ENCODE measurements at places on chromosomes 7 and 10.
A peak's percentile ranks its signal among the peaks of the same experiment; 100 is the strongest.

DNA sequence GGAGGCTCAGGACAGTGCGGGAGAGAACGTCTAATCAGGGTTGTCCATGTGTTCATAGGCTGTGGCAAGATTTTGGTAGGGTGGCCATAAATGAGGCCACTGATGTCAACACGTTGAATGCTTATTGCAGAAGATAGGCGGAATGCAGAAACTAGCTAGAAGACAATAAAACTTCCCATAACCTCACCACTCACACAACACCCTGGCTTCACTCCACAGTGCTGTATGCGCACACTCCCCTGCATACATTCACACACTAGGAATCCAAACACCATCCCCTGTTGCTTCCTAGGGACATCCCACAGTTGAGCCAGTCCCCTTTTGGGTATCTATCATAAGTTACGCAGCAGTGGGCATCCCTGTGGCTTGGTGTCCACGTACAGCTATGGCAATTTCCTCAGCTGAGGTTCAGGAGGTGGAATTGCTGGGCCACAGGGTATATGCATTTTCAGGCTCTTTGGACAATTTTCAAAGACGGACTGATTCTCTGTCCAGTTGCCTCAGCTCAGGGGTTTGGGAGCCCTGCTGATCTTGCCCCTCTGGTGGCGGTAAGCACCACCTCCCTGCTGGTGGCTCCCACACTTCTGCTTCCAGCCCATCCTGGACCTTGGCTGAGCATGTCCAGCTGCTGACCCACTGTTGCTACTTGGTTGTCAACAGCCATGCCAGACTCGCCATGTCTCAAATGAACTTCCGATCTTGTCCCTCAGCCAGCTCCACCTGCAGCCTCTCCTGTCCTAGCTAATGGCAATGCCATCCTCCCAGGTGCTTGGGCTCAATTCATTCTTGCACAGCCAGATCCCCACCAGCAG is 36.4 kb downstream of the CDH23 start:
- DNase-seq = no peak

DNA sequence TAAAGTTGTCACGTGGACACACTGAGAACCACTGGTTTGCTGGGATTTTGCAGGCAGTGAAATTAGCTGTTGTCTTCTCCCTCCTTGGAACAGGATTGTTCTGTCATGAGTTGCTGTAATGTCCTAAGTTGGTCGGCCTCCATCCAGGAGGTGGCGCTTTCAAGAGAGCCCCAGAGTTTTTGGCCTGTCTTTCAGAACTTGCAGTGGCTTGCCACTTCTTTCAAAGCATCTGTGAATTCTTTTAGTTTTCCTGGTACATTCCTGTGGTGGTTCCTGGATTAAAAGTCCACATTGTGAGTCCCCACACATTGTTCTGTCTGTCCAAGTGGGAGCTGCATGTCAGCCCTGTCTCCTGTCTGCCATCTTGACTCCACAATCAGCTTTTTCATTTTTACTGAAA is 133.8 kb downstream of the PON1 start:
- no peak for DNase-seq

GRCh38 chr10:120794390-120794789 is 56.8 kb upstream of the WDR11 start:
- DNase-seq = no peak

- DNase-seq = no peak
These were observed 108.0 kb upstream of the KMT2C start for GRCh38 chr7:152543799-152544198.

DNA sequence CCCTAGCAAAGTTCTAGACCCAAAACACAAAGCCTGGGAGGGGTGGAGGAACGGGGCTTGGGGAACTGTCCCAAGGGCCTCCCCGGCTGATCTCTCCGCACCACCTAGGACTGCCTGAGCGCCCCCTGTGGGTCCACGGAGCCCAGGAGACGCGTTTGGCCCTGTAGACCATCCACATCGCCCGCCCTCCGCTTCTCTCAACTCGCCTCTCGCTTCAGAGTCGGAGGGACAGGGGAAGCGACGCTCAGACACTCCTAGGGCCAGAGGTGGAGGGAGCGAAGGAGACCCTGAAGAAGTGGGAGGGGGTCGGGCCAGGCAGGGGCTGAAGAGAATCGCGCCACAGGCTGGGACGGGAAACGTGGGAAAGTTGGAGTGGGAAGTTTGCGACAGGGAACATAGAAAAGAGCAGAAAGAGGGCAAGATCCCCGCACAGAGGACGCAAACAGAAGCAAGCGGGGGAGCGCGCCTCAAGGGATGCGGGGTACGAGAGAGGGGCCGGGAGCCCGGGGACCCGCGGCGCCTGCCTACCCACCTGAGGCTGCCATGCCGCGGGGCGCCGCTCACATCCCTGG is 378 bp downstream of the PIK3AP1 start:
- peak; percentile 50 for DNase-seq

GRCh38 chr7:73828107-73828803 is 2.5 kb upstream of the CLDN4 start:
- DNase-seq = peak; percentile 23

- peak; percentile 7 for DNase-seq
These were observed 23.7 kb upstream of the TRPV6 start for GRCh38 chr7:142908921-142909890.

GRCh38 chr10:44832595-44833390 is 78.3 kb upstream of the TMEM72 start:
- DNase-seq = no peak

DNA sequence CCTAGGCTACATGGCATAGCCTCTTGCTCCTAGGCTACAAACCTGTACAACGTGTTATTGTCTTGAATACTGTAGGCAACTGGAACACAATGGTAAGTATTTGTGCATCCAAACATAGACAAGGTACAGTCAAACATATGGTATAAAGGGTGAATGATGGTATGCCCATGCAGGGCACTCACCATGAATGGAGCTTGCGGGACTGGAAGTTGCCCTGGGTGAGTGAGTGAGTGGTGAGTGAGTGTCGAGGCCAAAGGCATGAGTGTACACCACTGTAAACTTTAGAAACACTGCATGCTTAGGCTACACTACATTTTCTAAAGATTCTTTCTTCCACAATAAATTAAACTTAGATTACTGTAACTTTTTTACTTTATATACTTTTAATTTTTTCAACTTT is 165.7 kb downstream of the PARD3 start:
- no peak for DNase-seq

DNA sequence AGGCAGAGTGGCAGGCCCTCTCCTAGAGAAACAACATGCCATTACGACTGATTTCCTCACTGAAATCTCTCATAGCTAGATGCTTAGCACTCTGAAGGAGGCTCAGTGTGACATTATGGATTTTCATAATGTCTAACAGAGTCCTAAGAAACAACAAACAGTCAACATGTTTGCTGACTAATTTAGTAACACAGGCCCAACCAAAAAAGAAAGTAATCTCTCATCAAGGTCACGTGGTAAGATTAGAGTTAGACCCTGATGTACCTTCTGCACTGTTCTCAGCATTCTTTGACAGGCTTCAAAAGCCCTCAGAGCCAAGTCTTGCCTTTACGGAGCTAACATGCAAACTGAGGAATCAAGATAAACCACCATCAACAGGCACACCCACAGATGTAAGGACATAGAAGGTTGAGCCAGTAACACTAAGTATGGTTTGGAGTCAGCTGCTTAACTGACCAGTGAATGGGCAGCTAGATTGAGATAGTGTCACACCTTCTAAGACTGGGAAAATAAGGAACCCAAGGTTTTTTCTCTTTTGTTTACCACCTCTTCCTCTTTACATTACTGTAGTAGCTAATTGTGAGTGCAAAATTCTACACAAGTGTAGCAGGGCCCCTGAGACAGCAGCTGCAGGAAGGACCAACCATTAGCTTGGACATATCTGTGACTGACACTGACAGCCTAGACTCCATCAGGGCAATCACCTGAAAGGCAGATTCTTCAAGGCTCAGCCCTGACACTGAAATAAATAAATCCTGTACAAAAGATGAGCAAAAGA is 15.3 kb upstream of the KCNIP2 start:
- no peak for DNase-seq

GRCh38 chr7:117818232-117818631 is 55.0 kb downstream of the CTTNBP2 start:
- no peak for DNase-seq

- no peak for DNase-seq
These were observed 60.0 kb downstream of the CHN2 start for GRCh38 chr7:29254591-29254990.

GRCh38 chr10:75358835-75359421 is 42.6 kb downstream of the ZNF503 start:
- DNase-seq = no peak

GRCh38 chr7:106545275-106545674 is 115.7 kb downstream of the CCDC71L start:
- DNase-seq = no peak

DNA sequence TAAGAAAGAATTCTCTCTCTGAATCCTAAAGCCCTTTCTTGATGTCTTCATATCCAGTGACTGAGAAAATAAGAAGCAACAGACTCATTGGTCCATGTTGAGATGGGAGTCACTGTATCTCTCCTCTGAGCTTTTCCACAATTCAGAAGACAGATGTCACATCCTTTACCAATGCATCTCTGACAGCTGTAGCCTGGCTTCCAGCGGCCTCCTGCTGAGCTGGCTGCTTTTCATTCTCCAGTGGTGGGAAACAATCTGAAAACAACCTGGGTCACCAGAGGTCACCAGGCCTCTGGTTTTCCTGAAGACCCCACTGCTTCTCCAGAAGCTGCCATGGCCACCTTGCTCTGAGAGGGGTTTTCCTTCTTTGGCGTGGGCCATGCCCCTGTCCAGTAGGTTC is 18.3 kb upstream of the RPA3 start:
- DNase-seq = no peak

- DNase-seq = no peak
These were observed 391.8 kb downstream of the CALN1 start for GRCh38 chr7:72020311-72020710.

GRCh38 chr10:37856881-37857286 is 526 bp downstream of the ZNF248 start:
- peak; percentile 32 for DNase-seq

- no peak for DNase-seq
These were observed 141.8 kb upstream of the ASAH2 start for GRCh38 chr10:50392966-50393718.

- no peak for DNase-seq
These were observed 7.7 kb upstream of the ABCB1 start for GRCh38 chr7:87608431-87608830.

DNA sequence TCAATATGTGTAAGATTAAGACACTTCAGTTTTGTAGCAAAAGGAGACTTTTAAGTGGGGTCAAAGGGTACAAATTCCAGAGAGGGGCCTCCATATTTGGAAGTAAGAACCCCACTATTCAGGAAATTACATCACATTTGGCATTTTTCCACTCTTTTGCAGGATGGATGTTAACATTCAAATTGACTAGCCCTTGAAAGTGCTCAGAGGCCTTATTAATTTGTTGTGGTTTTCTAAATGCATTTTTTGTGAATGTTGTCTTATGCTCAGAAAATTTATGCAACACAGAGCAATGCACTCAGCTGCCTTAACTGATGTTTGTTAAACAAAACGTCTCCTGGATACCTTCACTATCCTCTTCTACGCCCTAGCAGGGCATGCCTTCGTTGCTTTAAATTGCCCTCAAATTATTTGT is 50.9 kb upstream of the PDLIM1 start:
- DNase-seq = no peak
